Activated CD4-positive, alpha-beta memory T cell treated with anti-CD3 and anti-CD28 coated beads, Interleukin-2, amount 10 ng/mL, durations not matched to agents 7 days and 5 days (primary cell): ENCODE measurements at places on chromosomes 2 and 18. TPM values are rescaled to one million over a fixed set of nuclear protein-coding genes. Genes with fewer than 3 reads are reported as not detected.

TACR1 gene
- not detected for total RNA-seq

GBX2 gene
- not detected for total RNA-seq

UGT1A4 gene
- not detected for total RNA-seq

- H3K4me3 ChIP-seq, result no peak overlapping the region
- H3K4me1 ChIP-seq, result no peaks in the 10 kb centered on the region
These were observed 568.5 kb upstream of the SLC8A1 start for GRCh38 chr2:41020358-41020757.

GRCh38 chr2:42775186-42775585, 11.3 kb upstream of the OXER1 start:
- peaks cover 2% of the 10 kb centered on the region for H3K4me1 ChIP-seq
- H3K4me3 ChIP-seq, result no peak overlapping the region
- H3K27ac ChIP-seq, result no peak overlapping the region
- DNase-seq, result no peak
- no peaks in the 10 kb centered on the region for H3K36me3 ChIP-seq
- no peaks in the 10 kb centered on the region for H3K27me3 ChIP-seq

- no peaks in the 10 kb centered on the region for H3K36me3 ChIP-seq
- no peak overlapping the region for H3K27ac ChIP-seq
- H3K27me3 ChIP-seq, result no peaks in the 10 kb centered on the region
- H3K4me1 ChIP-seq, result no peaks in the 10 kb centered on the region
- no peak overlapping the region for H3K4me3 ChIP-seq
- no peak for DNase-seq
These were observed 68.4 kb downstream of the ID2 start for GRCh38 chr2:8750221-8750620.

DNA sequence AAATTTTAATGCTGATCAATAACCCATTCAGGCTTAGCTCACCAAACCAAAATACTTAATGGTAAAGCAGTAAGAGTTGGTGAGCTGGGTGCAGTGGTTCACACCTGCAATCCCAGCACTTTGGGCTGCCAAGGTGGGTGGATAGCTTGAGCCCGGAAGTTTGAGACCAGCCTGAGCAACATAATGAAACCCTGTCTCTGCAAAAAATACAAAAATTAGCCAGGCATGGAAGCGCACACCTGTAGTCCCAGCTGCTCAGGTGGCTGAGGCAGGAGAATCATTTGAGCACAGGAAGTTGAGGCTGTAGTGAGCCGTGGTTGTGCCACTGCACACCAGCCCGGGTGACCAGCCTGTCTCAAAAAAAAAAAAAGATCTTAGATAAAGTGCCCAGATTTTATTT, 35.7 kb upstream of the MPP4 start:
- no peaks in the 10 kb centered on the region for H3K27me3 ChIP-seq
- H3K4me1 ChIP-seq, result peaks cover 1% of the 10 kb centered on the region
- DNase-seq, result no peak
- H3K36me3 ChIP-seq, result peaks cover 23% of the 10 kb centered on the region

- no peak overlapping the region for H3K4me3 ChIP-seq
- peaks cover 22% of the 10 kb centered on the region for H3K4me1 ChIP-seq
- H3K36me3 ChIP-seq, result peaks cover 48% of the 10 kb centered on the region
- H3K27ac ChIP-seq, result no peak overlapping the region
These were observed 50.7 kb downstream of the TRIP12 start for GRCh38 chr2:229870903-229871656.

GRCh38 chr2:207819839-207820784, 50.4 kb upstream of the FZD5 start:
- H3K36me3 ChIP-seq, result no peaks in the 10 kb centered on the region
- no peaks in the 10 kb centered on the region for H3K4me1 ChIP-seq
- no peak overlapping the region for H3K4me3 ChIP-seq
- no peak for DNase-seq

GRCh38 chr2:69667805-69668382, 24.4 kb upstream of the AAK1 start:
- H3K4me1 ChIP-seq, result peaks cover 13% of the 10 kb centered on the region
- no peaks in the 10 kb centered on the region for H3K27me3 ChIP-seq
- no peak overlapping the region for H3K27ac ChIP-seq
- H3K4me3 ChIP-seq, result no peak overlapping the region

DNA sequence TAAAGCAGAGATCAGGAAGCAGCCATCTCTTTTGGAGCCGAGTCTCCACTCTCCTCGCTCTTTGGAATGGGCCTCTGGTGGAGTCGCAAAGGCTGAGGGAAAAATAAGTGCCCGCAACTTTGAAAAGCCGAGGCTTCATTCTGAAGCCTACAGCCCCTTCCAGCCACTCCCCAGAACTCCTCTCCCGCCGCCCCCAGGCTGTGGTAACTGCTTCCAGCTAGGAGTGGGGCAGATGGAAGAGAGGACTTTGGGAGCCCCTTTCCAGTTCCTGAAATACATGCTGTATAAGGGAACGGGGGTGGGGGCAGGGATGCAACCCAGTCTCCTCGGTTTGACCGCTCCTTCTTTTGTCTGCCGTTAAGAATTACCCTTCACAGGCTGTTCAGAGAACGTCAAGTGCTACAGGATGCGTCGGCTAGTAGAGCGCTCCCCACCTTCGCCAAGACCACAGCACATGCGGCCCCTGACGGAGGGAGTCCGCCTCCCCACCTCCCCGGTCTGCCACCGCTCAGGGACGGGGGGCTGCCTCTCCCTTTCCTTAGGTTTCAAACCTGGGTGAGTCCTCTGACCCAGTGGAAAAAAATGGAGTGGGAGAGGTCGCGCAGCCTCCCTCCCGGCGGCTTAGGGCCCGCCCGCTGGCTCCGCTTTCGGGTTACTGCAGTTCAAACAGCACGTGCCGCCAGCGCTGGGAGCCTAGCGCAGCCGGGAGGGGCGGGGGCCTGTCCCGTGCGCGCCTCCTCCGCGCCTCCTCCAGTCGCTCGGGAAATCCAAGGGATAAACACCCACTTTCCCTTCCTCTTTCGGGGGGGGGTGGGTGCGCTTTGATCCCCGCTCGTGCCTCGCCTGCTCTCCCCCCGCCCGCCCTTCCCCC, 4.9 kb downstream of the CYP26B1 start:
- DNase-seq, result peak; percentile 12
- H3K4me3 ChIP-seq, result no peak overlapping the region
- H3K4me1 ChIP-seq, result peaks cover 13% of the 10 kb centered on the region
- peaks cover 37% of the 10 kb centered on the region for H3K27me3 ChIP-seq
- no peak overlapping the region for H3K27ac ChIP-seq

DNA sequence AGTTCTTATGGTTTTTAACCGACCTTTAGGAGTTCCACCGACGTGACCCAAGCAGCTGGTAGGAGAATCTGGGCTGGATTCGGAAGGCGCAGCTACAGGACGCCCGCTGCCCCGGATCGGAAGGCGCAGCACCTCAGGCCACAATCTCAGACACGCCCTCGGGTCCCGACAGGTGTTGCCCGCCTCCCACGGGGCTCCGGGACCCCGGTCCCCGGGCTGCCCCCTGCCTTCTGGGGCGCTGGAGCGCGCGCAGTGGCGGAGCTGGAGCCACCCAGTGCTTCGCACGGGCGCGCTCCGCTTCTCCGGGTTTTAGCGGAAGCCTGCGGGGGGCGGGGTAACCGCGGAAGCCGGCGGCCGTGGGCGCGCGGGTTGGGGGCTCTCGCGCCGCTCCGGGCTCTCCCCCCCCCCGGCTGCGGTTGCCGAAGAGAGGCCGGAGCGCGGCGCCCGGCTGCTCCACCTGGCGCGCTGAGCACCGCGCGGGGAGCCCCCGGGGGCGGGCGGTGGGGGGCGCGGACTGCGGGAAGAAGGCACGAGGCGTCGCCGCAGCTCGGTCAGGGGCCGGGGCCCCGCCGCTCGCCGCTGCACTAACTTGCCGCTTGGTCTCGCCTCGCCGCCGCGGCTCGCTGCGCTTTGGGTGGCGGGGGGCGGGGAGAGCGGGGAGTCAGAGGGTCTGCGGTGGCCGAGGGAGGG, 718.8 kb downstream of the DPP10 start:
- no peaks in the 10 kb centered on the region for H3K36me3 ChIP-seq
- peaks cover 3% of the 10 kb centered on the region for H3K4me1 ChIP-seq
- H3K4me3 ChIP-seq, result no peak overlapping the region
- H3K27me3 ChIP-seq, result peaks cover 21% of the 10 kb centered on the region
- no peak for DNase-seq

GRCh38 chr2:205290299-205290698, 392.0 kb upstream of the NRP2 start:
- H3K27ac ChIP-seq, result no peak overlapping the region
- no peaks in the 10 kb centered on the region for H3K36me3 ChIP-seq
- no peaks in the 10 kb centered on the region for H3K27me3 ChIP-seq

DNA sequence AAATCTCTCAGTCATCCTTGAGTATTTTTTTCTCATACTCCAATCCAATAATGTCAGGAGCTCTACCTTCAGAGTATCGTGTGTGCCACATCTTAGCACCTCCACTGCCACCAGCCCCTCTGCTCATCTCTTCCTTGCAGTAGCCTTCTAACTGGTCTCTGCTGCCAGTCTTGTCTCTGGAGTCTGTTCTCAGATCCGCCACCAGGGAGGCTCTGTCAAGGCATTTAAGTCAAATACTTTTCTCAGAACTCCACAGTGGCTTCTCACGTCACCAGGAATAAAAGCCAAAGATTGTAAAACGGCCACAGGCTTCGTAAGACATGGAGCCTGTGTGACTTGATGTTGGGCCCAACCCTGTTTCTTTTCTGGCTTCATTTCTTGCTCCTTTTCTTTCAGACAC, 7.1 kb downstream of the UNC50 start:
- no peak for DNase-seq
- no peaks in the 10 kb centered on the region for H3K27me3 ChIP-seq
- H3K27ac ChIP-seq, result no peak overlapping the region
- peaks cover 67% of the 10 kb centered on the region for H3K36me3 ChIP-seq
- peaks cover 30% of the 10 kb centered on the region for H3K4me1 ChIP-seq
- H3K4me3 ChIP-seq, result no peak overlapping the region

GRCh38 chr2:151217343-151217742, 44.3 kb downstream of the RBM43 start:
- DNase-seq, result no peak
- H3K27me3 ChIP-seq, result peaks cover 9% of the 10 kb centered on the region
- H3K4me3 ChIP-seq, result no peak overlapping the region
- no peaks in the 10 kb centered on the region for H3K36me3 ChIP-seq
- no peak overlapping the region for H3K27ac ChIP-seq

GRCh38 chr2:10097352-10098148, 17.3 kb upstream of the CYS1 start:
- DNase-seq, result peak; percentile 41
- peaks cover 28% of the 10 kb centered on the region for H3K27me3 ChIP-seq
- no peak overlapping the region for H3K4me3 ChIP-seq
- no peak overlapping the region for H3K27ac ChIP-seq
- H3K36me3 ChIP-seq, result no peaks in the 10 kb centered on the region
- peaks cover 6% of the 10 kb centered on the region for H3K4me1 ChIP-seq

GRCh38 chr18:61085761-61086160, 247.5 kb upstream of the CDH20 start:
- H3K27ac ChIP-seq, result no peak overlapping the region
- H3K27me3 ChIP-seq, result no peaks in the 10 kb centered on the region
- no peak overlapping the region for H3K4me3 ChIP-seq
- H3K36me3 ChIP-seq, result no peaks in the 10 kb centered on the region

- no peak for DNase-seq
- no peaks in the 10 kb centered on the region for H3K4me1 ChIP-seq
- no peak overlapping the region for H3K4me3 ChIP-seq
- no peak overlapping the region for H3K27ac ChIP-seq
- no peaks in the 10 kb centered on the region for H3K27me3 ChIP-seq
These were observed 87.9 kb upstream of the SPHKAP start for GRCh38 chr2:228269351-228269750.

DNA sequence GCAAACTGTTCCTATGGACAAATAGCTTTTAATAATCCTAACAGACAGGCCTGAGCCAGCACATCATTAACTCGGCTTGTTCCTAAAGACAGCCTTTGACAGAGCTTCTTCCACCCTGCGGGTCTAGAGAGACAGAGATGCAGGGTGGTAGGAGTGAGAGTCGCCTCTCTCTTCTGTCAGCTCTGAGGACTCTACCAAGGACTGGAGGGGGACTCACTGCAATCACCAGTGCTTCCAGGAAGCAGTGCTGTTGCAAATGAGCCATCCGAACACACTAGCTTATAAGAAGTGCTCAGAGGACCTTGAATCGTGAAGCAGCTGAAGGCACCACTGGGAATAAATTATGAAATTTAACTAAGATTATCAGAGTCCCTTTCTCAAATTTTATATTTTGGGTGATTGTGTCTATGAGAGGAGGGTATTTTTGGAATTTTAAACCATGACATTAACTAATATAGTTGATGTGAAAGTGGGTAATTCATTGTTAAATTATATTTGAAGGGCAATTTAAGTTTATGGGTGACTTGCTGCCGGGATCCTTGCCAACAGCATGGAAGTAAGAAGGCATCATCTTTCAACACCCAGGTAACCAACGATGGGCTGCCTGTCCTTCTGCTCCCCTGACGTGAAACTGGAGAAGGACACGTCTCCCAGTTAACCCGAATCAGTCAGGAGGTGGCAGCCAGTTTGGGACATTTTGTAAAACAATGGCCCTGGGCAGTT, 43.6 kb upstream of the PXDN start:
- H3K27me3 ChIP-seq, result peaks cover 2% of the 10 kb centered on the region
- DNase-seq, result no peak
- no peaks in the 10 kb centered on the region for H3K36me3 ChIP-seq
- no peaks in the 10 kb centered on the region for H3K4me1 ChIP-seq
